Naive thymus-derived CD8-positive, alpha-beta T cell (primary cell): ENCODE measurements at places on chromosomes 5 and 9. TPM values are rescaled to one million over a fixed set of nuclear protein-coding genes. Genes with fewer than 3 reads are reported as not detected.

Gene SHISAL2B
- total RNA-seq = not detected

- H3K27ac ChIP-seq = peak overlapping the region; percentile 97
- H3K4me1 ChIP-seq = peaks cover 31% of the 10 kb centered on the region
- peak overlapping the region; percentile 34 for H3K4me3 ChIP-seq
- H3K27me3 ChIP-seq = no peaks in the 10 kb centered on the region
Measured at GRCh38 chr9:124964604-124965003, 23.7 kb upstream of the GOLGA1 start.

GRCh38 chr5:80165452-80165851 is 90.4 kb downstream of the SERINC5 start:
- DNase-seq = no peak
- H3K36me3 ChIP-seq = peaks cover 54% of the 10 kb centered on the region
- no peak overlapping the region for H3K4me3 ChIP-seq
- H3K27ac ChIP-seq = peak overlapping the region; percentile 78
- no peaks in the 10 kb centered on the region for H3K27me3 ChIP-seq

DNA sequence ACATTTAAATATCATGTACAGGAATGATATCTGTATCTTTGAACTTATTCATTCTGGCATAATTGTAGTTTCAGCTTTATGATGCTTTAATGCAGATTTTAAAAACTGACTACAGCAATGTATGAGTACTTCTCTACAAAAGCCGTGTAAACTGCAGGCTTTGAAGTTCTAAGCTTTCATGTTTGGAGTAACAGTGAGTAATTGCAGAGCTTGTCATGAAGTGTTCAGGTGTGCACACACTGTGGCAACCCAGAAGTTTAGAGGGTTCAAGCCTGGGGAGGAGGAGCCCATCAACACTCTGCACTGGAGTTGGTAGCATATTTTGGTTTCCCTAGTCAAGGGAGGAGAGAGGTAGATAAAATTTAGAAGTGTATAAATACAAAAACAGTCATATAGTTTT is 130.9 kb downstream of the CD180 start:
- no peak overlapping the region for H3K27ac ChIP-seq
- H3K4me1 ChIP-seq = peaks cover 22% of the 10 kb centered on the region
- peaks cover 10% of the 10 kb centered on the region for H3K36me3 ChIP-seq
- H3K4me3 ChIP-seq = no peak overlapping the region
- DNase-seq = no peak
- no peaks in the 10 kb centered on the region for H3K27me3 ChIP-seq

- no peak for DNase-seq
- peaks cover 36% of the 10 kb centered on the region for H3K36me3 ChIP-seq
- no peak overlapping the region for H3K4me3 ChIP-seq
- H3K4me1 ChIP-seq = peaks cover 23% of the 10 kb centered on the region
- no peaks in the 10 kb centered on the region for H3K27me3 ChIP-seq
Measured at GRCh38 chr9:95876138-95876444, 600 bp downstream of the ERCC6L2 start.

DNA sequence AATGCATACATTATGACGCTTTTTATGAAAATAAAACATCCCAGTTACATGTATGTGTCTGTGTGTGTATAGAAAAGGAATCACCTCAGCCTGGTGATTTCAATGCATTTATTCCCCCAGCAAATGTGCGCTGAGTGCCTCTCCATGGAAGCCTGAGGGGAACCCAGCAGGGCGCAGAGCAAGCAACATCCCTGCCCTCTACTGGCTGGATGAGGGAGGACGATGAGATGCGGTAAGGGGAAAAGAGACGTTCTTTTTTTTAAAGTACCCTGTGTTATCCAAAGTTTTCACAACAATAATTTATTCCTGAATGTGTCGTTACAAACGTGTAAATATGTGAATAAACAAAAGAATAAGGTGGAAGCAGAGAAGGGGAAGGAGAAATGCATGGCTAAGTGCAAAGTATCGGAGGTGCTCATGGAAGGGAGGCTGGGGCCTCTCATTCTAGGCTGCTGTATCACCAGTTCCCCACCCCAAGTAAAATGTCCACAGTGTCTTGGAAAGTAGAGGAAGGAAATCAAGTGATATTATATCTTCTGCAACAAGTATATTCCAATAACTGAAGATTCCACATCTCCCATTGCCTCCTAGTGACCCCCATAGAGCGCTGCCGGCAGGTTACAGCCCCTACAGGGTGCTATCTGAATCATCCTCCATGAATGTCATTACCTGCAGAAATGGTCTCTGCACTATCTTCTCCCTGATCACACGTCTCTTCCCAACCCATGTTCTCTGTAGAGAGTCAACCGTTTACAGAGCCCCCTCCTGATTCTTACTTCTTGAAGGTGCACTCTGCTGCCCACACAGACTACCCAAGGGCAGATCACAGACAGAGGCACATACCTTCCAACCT is 13.0 kb upstream of the ABLIM3 start:
- peaks cover 16% of the 10 kb centered on the region for H3K27me3 ChIP-seq
- no peak for DNase-seq
- H3K4me3 ChIP-seq = no peak overlapping the region
- no peaks in the 10 kb centered on the region for H3K4me1 ChIP-seq

GRCh38 chr5:10303699-10304170 is 4.0 kb downstream of the CMBL start:
- H3K36me3 ChIP-seq = no peaks in the 10 kb centered on the region
- peaks cover 9% of the 10 kb centered on the region for H3K27me3 ChIP-seq
- no peak for DNase-seq
- no peak overlapping the region for H3K4me3 ChIP-seq

GRCh38 chr5:4372481-4372880 is 767.6 kb upstream of the ADAMTS16 start:
- no peaks in the 10 kb centered on the region for H3K27me3 ChIP-seq
- H3K36me3 ChIP-seq = no peaks in the 10 kb centered on the region
- no peak overlapping the region for H3K4me3 ChIP-seq
